ENCODE measurements at places on chromosomes 3 and 15.
A peak's percentile ranks its signal among the peaks of the same experiment; 100 is the strongest.

GRCh38 chr15:99537344-99537743, 28.4 kb upstream of the MEF2A start:
- no peak for DNase-seq

GRCh38 chr3:15206662-15207576, 873 bp downstream of the CAPN7 start:
- peak; percentile 12 for DNase-seq

DNA sequence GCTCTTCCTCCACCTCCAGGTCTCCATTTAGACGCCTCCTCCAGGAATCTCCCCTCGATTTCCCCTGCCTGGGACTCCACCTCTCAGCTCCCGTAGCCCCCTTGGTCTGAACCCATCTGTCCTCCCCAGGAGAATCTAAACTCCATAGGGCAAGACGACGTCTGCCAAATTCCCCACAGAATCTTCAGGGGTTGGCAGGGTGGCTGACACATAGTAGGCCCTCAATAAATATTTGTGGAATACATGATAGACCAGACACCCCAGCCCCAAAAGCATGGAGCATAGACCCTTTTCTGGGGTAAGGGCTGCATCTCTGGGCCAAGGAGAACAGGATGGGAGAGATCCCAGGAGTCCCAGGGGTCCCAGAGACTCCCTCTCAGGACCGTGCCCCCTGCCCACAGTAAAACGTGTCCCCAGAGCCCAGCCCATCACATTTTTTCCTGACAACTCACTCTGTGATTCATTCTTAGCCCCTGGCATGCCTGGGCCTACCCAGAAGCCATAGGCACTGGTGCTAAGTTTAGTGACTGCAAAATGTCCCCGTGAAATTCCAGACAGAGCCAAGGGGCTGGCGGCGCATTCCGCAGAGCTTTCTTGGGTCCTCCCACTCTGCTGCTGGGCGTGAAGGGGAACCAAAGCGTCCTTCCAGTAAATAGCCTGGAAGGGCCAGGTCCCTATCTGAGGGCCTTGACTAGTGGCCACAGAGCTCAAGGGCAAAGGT, 78.0 kb upstream of the SLC6A6 start:
- DNase-seq = peak; percentile 31

- DNase-seq = peak; percentile 51
These were observed 411.2 kb downstream of the NAALADL2 start for GRCh38 chr3:175270198-175270837.

- DNase-seq = no peak
These were observed 73.3 kb upstream of the ATP13A5 start for GRCh38 chr3:193451902-193452301.

DNA sequence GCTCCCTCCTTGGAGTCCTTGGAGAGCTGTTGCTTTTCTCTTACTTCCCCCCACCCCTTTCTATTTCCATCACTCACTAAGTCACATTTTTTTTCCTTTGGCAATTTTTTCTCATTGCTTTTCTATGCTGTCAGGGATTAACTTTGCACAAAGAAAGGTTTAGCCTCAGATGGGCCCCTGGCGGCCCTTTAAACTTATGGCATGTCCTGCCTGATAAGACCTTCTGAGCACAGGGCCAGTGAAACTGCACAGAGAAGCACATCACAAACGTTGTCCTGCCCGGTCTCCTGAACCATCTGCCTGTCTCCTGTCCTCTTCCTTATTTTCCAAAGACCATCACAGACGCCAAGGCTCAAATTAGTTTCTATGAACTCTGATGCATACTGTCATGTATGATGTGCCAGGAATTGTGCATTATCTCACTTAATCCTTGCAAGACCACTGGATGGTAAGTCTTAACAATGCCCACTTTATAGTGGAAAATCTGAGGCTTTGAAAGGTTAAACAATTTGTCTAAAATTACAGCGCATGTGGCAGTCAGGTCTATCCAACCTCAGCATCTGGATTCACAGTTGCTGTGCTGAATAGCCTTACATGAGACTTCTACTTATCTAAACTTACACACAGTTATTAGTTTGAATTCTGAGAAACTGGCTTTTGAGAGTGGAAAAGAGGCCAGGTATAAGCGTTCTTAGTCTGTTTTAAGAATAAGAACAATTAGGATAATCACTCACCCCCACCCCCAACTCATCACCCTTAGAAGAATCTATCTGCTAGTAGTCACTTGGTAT, 648.1 kb downstream of the NTRK3 start:
- peak; percentile 18 for DNase-seq

DNA sequence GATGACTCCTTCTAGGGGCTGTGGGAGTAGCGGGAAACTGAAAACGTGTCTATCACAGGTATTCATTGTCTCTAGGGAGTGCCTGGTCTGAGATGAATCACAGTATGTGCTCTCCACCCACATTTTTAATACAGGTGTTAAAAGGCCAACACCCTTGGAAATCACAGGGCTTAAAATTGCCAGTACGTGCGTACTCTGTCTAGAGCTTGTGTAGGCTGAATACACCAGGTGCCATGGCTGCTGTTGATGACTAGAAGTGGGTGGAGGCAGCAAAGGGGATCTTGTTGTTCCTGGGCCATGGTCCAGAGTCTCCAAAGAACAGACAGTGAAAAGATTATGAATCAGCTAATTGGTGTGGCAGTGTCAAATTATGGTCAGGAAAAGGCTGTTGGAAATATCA, 35.1 kb upstream of the P3H2 start:
- DNase-seq = no peak
